Activated T-helper 1 cell treated with Interleukin-2 at 50 U/mL for 16 hours (primary cell): ENCODE measurements at places on chromosomes 2 and 18.

GRCh38 chr2:31378389-31378788 lies 36.2 kb downstream of the XDH start:
- no peak for DNase-seq

- DNase-seq, result no peak
Measured at GRCh38 chr2:38875227-38875575, 533 bp downstream of the DHX57 start.

- no peak for DNase-seq
Measured at GRCh38 chr2:158723181-158723838, 71.8 kb upstream of the DAPL1 start.

- no peak for DNase-seq
Measured at GRCh38 chr2:233811087-233811486, 33.0 kb downstream of the MROH2A start.
